Nephron progenitor cell (in vitro differentiated cells): ENCODE measurements at places on chromosomes 1 and 21.

DNA sequence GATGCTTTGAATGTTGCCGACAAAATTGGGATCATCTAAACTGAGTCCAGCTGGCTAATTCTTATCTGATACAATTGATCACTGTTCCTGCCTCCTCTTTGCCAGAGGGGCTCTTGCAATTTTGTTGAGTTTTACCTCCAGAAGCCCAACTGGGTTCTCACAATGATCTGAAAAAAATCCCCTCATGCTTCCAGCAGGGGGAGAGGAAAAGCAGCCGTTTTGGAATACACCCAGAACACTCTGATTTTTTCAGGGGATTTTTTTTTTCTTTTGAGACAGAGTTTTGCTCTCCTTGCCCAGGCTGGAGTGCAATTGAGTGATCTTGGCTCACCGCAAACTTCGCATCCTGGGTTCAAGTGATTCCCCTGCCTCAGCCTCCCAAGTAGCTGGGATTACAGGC lies 13.9 kb upstream of the RERE start:
- DNase-seq, result no peak
- H3K36me3 ChIP-seq, result no peaks in the 10 kb centered on the region
- no peak overlapping the region for H3K27ac ChIP-seq
- peaks cover 5% of the 10 kb centered on the region for H3K27me3 ChIP-seq
- H3K4me1 ChIP-seq, result peaks cover 34% of the 10 kb centered on the region

DNA sequence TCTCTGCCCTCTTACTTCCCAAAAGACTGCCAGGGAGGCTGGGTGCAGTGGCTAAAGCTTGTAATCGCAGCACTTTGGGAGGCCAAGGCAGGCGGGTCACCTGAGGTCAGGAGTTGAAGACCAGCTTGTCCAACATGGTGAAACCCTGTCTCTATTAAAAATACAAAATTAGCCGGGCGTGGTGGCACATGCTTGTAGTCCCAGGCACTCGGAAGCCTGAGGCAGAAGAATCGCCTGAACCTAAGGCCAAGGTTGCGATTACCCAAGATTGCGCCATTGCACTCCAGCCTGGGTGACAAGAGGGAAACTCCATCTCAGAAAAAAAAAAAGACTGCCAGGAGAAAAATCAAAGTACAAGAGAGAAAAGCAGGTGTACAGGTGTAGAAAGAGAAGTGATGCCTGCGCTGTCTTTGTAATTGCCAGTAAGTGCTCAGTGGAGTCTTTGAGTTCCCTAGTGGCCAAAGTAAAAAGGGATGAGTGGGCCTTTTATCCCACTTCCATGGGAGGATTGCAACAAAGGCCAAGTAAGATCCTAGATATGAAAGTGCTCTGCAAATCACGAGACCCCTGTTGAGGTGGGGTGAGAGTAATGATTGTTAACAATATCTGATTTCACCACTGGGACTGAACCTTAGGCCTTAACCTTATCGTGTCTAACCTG lies 94.7 kb upstream of the WNT4 start:
- peaks cover 20% of the 10 kb centered on the region for H3K4me1 ChIP-seq
- H3K36me3 ChIP-seq, result no peaks in the 10 kb centered on the region
- H3K27me3 ChIP-seq, result peaks cover 49% of the 10 kb centered on the region
- no peak overlapping the region for H3K27ac ChIP-seq

DNA sequence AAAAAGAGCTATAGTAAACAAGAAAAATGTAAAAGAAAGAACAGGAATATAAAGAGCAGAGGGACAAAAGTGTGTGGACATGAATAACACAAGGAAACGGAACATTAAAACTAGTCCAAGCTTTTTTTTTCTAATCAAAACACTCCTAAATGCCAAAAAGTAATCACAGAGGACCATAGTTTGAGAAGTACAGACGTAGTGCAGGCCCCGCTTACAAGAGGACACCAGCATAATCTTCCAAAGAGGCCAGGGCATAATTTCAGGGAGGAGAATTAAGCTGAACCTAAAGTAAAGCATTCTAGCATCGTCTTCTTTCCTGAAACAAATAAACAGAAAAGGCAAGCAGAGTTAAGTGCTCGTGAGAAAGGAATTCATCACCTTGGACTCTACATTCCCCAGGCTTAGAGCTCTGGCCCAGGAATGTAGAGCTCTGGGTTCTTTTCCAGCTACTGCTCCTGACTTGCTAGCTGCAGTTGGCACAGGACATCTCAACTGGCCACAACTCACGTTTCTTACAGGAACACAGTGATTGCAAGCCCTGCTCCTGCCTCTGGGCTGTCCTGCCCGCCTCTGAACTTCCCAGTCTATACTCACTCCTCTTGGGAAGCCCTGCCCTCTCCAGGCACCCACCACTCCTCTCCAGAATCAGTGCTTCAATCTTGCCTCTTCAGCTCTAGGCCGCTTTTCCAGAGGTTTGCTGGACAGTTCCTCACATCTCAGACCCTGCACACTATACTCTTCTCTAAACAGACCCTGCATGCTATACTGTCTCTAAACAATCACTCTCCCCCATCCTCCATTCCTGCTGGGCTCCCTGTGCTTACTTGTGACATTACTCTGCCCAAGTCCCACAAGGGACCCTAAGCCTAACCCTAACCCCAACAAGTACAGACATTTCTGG lies 9.8 kb downstream of the RGS8 start:
- H3K36me3 ChIP-seq, result no peaks in the 10 kb centered on the region
- H3K27ac ChIP-seq, result no peak overlapping the region
- no peak for DNase-seq
- H3K27me3 ChIP-seq, result peaks cover 19% of the 10 kb centered on the region

GRCh38 chr1:41320895-41321676 lies 40.1 kb upstream of the FOXO6 start:
- H3K4me3 ChIP-seq, result no peak overlapping the region
- no peak for DNase-seq
- H3K27me3 ChIP-seq, result peaks cover 31% of the 10 kb centered on the region

- peaks cover 4% of the 10 kb centered on the region for H3K4me1 ChIP-seq
- H3K27me3 ChIP-seq, result peaks cover 100% of the 10 kb centered on the region
- no peak for DNase-seq
Measured at GRCh38 chr1:156422602-156423091, 53.6 kb downstream of the RHBG start.

DNA sequence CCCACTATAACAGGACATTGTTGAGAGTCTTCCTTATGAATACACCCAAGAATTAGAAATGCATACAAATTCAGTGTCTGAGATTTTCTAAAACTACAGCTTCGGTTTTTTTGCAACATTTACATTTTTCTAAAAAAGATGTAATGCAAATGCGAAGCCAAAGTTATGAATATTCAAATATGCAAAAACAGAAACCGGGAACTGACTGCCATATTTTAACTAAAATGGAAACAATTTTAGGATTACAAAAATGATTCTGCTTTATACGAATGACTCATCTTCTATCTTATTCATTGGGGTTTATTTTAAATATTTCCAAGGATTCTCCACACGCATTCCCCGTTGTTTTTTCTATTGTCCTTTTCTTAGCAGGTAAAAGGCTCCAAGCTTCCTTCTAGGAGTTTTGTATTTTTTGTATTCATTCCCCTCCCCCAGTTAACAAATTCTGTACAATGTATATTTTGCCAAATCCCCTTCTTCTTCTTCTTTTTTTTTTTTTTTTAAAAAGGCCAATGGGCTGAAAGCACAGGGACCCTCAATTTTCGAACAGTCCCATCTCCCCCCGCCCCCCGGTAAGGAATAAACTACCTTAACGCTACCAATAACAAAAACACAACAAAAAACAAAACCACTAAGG lies 1.0 kb downstream of the ARPC5 start:
- peak overlapping the region; percentile 96 for H3K27ac ChIP-seq
- no peak for DNase-seq
- peak overlapping the region; percentile 100 for H3K4me3 ChIP-seq
- peaks cover 35% of the 10 kb centered on the region for H3K27me3 ChIP-seq
- peaks cover 48% of the 10 kb centered on the region for H3K4me1 ChIP-seq
- peaks cover 18% of the 10 kb centered on the region for H3K36me3 ChIP-seq

DNA sequence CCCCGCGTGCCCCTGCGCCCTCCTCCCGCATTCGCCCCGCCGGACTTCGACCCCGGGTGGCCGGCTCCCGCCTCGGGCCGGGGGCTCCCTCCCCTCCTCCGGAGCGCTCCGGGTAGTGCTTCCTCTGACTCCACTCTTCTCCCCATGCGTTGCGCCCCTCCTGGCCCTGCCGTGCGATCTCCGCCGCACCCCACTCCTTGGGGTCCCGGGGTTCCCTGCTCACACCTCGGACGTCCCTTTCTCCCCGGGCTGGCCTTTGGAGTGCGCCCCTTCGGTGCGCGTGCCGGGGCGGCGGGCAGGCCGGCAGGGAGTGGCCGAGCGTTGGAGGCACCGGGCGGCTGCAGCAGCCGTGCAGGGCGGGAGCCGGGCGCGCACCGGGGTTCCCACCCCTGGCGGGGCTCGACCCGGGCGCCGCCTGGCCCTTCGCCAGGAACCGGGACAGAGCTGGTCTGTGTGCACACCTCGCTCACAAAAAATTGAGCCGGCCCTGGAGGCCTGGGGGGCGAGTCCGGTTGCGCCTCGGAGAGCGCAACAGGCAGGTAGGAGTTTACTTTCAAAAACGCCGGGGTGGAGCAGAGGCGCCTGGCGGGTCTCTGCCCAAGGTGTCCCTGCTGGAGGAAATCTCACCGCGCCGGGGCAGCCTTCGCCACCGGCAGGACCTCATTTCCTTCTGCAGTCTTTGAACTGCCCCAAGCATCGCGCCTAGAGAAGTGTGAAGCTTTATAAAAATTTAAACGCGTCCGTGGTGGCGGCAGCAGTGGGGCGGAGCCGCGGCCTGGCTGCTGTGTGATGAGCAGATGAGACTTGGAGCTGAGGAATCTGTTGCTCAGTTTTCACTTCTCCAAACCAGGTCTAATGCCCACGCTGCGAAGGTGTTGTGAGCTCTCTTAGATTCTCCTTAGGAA lies 650 bp downstream of the VANGL1 start:
- peak overlapping the region; percentile 89 for H3K4me3 ChIP-seq
- peaks cover 38% of the 10 kb centered on the region for H3K4me1 ChIP-seq

DNA sequence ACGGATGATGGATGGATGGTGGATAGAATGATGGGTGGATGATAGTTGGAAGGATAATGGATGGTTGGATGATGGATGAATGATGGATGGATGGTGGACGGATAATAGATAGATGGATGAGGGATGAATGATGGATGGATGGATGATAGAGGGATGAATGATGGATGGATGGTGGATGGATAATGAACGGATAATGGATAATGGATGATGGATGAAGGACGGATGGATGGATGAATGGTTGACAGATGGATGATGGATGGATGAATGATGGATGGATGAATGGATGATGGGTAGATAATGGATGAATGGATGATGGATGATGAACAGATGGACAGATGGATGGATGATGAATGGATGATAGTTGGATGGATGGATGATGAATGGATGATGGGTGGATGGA lies 255.1 kb downstream of the NPHP4 start:
- H3K36me3 ChIP-seq, result no peaks in the 10 kb centered on the region
- no peak for DNase-seq
- no peak overlapping the region for H3K4me3 ChIP-seq
- H3K27ac ChIP-seq, result no peak overlapping the region
- H3K4me1 ChIP-seq, result no peaks in the 10 kb centered on the region

- no peak overlapping the region for H3K4me3 ChIP-seq
- H3K27ac ChIP-seq, result no peak overlapping the region
- peaks cover 33% of the 10 kb centered on the region for H3K4me1 ChIP-seq
- peaks cover 52% of the 10 kb centered on the region for H3K27me3 ChIP-seq
- no peaks in the 10 kb centered on the region for H3K36me3 ChIP-seq
Measured at GRCh38 chr1:223137455-223138085, 5.5 kb downstream of the TLR5 start.

GRCh38 chr1:167371030-167371429 lies 147.3 kb downstream of the CD247 start:
- no peak for DNase-seq
- H3K27ac ChIP-seq, result no peak overlapping the region
- no peak overlapping the region for H3K4me3 ChIP-seq
- no peaks in the 10 kb centered on the region for H3K4me1 ChIP-seq
- no peaks in the 10 kb centered on the region for H3K27me3 ChIP-seq
- H3K36me3 ChIP-seq, result peaks cover 30% of the 10 kb centered on the region

DNA sequence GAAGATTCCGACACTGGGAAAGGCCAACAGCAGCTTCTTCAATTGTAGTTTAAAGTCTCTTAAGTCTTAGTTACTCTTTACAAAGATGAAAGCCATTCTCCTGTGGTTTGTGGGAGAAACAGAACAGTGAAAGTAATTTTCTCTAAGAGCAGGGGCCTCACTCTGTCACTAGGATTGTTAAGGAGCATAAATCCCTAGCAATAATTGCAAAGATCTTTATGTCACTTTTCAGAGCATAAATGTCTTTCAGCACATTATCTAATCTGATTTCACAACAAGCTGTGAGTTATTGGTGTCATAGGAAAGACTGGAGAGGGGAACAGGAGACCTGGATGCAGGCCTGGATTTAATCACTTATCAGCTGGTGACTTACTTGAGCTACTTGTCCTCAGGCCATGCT lies 32.4 kb upstream of the DUSP23 start:
- no peaks in the 10 kb centered on the region for H3K4me1 ChIP-seq
- H3K27me3 ChIP-seq, result no peaks in the 10 kb centered on the region
- DNase-seq, result no peak
- no peak overlapping the region for H3K27ac ChIP-seq

DNA sequence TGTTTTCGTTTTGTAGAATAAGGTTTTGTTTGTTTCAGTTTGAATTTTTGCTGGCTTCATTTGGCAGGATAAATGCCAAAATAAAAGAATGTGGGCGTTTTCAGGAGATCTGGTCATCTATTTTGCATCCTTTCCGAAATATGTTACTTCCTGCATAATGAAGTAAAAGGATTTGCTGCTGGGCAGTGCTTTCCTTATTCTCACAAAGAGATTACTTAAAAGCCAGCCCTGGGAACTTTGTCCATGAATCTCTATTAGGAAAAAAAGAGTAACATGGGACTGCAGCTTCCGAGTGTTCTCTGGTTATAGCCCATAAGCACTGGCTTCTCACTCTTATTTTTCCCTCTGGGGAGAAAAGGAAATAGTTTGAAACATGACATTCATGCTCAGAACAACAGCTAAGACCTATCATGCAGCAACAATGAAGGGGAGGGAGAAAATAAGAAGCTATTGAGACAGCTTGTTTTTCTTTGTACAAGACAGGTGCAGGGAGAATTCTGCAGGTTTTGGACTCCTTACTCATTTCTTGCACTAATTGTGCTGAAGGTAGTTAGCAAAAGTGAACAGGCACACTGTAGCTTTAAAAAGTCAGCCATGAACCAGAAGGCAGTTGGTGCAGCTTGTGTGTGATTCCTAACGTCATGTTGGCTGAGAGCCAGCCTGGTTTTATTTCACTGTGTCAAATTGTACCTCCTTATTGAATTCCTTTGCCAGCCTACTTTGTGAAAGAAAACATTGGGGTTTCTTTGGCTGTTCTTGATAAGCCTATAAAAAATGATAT lies at the start of gene SAMD13:
TSS of gene SAMD13 (plus strand) at position 705 of the 781 bp plus-strand sequence. CDS start 1,527 bp downstream, outside the sequence.
- H3K4me3 ChIP-seq, result peak within 1 kb of the TSS; percentile 78
- DNase-seq, result peak; percentile 14
- H3K27ac ChIP-seq, result peak within 1 kb of the TSS; percentile 97
- H3K4me1 ChIP-seq, result peaks cover 73% of the 10 kb centered on the region
- peaks cover 6% of the 10 kb centered on the region for H3K27me3 ChIP-seq

DNA sequence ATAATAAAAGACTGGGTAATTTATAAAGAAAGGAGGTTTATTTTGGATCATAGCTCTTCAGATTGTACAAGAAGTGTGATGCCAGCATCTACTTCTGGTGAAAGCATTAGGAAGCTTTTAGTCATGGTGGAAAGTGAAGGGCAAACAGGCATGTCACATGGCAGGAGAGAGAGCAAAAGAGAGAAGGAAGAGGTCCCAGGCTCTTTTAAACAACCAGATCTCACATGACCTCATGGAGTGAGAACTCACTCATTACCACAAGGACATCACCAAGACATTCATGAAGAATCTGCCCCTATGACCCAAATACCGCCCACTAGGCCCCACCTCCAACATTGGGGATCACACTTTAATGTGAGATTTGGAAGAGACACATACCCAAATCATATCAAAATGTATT lies 10.0 kb downstream of the RPTN start:
- DNase-seq, result no peak
- no peaks in the 10 kb centered on the region for H3K36me3 ChIP-seq
- no peak overlapping the region for H3K4me3 ChIP-seq
- no peak overlapping the region for H3K27ac ChIP-seq
